ENCODE measurements at places on chromosomes 4 and X.

DNA sequence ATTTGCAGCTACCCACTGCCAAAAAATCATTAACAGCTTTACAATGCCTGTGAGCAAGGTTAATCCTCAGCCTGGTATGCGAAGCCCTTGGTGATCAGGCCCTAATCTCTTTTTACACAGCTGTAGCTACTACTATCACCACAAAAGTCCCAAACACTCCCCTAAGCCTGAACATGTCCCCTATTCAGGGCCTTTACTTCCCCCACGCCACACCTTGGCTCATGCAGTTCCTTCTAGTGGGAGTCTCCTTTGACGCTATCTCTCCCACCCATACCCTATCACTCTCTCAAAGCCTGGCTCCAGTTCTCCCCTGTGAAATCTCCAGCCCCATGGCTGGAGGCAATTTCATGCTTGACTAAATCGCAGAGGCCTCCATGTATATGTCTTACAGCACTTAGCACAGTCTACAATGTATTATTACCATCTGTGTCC lies 90.6 kb upstream of the CBR4 start:
- no peak for DNase-seq

- no peak for DNase-seq
These were observed 564.7 kb upstream of the ACTRT1 start for GRCh38 chrX:128616933-128617332.

- DNase-seq = no peak
These were observed 87.5 kb downstream of the RBM46 start for GRCh38 chr4:154868414-154869194.

DNA sequence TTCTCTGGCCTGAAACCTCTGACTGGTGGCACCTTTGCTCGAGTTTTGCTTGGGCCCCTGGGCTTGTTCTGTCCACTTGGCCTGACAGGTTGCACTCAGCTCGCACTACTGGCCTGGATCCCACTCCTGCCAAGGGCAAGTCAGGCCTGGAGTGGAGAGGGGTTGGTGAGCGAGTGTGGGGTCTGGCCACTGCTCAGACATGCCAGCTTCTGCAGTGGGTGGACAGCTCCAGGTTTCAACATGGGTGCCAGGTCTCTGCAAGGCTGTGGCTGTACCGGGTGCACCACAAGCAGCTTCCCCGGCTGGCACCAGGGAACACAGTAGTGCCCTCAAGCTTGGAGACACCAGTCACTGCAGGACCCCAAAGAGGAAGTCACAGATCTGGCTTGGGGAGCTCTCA lies 91.6 kb upstream of the CXorf51A start:
- DNase-seq = no peak
